ENCODE measurements at places on chromosomes 5 and 9.

- DNase-seq: no peak
Observed at GRCh38 chr9:127613583-127613954, 1.5 kb downstream of the STXBP1 start.

GRCh38 chr9:35646153-35646532 lies 4.6 kb downstream of the SIT1 start:
- DNase-seq: no peak

- DNase-seq: no peak
Observed at GRCh38 chr5:44860267-44860666, 51.5 kb downstream of the MRPS30 start.

DNA sequence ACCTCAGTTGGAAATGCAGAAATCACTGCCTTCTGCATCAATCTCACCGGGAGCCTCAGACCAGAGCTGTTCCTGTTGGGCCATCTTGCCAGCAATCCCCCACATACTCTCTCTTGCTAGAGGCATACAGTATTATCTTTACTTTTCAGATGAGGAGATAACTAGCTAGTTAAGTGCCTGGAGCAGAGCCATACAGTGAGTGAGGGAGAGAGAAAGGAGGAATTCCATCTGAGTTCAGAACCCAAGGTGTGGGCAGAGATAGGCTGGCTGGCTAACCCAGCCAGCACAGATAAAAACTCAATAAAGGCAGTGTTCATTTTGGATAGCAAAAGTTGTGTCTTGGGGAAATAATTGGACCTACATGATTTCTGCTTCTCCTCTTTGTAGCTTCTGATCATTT lies 268.0 kb upstream of the KIF2A start:
- DNase-seq: no peak

DNA sequence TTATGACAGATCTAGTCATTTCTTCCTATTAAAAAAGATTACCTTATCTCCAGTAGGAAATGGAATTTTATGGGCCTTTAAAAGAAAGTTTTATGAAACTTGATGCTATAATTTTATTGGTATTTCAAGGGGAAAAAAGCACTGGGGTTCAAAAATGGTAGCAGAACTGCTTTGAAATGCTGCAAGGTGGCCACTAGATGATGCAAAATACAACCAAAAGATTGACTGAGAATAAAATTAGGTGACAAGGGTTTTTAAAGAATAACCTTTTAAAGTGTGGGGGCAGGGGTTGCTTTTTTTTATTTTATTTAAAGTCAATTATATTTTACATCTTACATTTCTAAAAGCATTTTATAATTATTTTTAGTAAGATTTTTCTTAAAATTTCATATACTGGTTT lies 61.7 kb downstream of the KLF9 start:
- DNase-seq: no peak

Measured in NCI-H187 (cell line).